CD4-positive, alpha-beta T cell treated with Interleukin-10 for 1 hour (primary cell): ENCODE measurements at places on chromosomes 6 and 20.

- DNase-seq = no peak
Observed at GRCh38 chr6:15513131-15513771, 149.6 kb downstream of the DTNBP1 start.

DNA sequence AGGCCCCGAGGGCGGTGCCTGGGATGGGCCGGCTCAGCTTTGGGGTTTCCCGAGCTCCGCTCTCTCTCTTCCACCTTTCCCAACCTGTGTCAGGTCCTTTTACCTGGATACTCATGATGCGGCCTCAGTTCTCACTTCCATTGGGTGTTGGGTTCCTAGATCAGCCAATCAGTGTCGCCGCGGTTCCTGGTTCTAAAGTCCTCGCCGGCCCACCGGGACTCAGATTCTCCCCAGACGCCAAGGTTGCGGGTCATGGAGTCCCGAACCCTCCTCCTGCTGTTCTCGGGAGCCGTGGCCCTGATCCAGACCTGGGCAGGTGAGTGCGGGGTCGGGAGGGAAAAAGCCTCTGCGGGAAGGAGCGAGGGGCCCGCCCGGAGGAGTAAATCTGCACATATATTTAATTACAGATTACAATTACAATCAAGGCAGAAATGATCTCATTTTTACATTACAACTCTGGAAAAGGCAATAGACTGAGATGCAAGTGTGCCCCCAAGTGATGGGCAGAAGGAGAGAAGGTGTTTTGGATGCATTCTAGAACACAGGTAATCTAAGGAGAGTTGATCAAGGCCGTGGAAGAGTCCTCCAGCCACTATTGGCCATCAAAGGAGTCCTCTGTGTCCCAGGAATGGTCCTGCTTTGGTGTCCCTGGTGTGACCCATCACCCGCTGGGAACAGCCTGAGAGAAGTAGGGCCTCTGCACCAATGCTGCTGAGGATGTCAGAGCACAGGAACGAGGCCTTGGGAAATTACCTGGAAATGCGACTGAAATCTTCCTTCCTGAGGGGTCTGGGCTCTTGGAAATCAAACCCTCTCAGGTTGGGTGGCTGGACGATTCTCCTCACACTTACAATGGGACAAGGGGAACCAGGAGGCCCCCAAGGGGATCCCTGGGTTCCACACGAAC lies 34.7 kb upstream of the MICB start:
- DNase-seq = peak; percentile 98

- DNase-seq = peak; percentile 38
Observed at GRCh38 chr6:42960243-42961019, at the start of gene GNMT. TSS of gene GNMT (plus strand) at chr6:42960754. CDS start at chr6:42960768, 14 bp downstream.

DNA sequence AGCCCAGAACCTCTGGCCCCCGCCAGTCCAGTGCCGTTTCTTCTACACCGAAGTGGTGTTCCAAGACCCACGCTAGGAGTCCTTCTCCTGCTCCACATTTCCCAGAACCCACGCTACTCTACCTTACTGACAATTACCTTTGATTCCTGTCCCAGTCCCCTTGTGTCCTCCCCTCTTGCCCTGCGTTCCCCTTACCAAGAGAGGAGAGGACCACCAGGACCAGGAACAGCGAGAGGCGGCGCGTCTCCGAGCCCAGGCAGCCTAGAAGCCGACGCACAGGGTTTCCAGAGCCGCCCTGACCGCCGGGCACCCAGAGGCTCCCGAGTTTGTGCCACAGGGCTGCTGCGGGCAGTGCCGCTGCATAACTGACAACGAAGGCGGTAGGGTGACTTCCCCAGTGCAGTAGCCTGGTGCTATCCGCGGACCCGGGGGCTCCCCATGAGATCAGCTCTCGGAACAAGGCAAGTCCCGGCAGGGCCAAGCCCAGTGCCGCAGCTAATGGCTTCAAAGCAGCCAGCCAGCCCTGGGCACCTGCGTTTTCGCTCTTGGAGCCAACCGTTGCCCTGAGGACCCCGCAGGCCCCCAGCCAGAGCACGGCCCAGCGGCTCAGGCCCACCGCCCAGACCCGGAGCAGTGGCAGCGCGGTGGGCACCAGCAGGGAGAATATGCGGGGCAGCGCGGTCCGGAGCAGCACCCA lies 512 bp downstream of the TAP1 start:
- DNase-seq = peak; percentile 56

DNA sequence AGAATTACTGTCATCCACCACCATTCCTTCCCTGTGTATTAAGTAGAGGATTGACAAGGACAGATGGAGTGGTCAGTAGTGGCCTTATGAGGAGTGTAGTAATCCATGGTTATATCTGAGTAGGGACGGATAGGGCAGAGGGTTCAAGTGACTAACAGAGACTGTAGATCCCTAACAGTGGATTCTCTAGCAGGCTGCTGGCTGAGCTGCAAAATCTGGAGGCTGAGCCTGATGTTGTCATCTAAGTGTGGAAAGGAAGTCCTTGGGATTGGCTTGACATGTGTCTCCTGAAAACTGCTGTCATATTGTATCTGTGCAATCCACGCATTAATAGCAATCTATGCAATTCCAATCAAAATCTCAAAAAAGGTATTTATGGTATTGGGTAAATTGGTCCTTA lies 94.2 kb downstream of the WASF1 start:
- DNase-seq = no peak

- DNase-seq = no peak
Observed at GRCh38 chr6:155066921-155067680, 72.0 kb downstream of the TIAM2 start.

- DNase-seq = no peak
Observed at GRCh38 chr6:18527836-18528743, 140.9 kb downstream of the RNF144B start.

GRCh38 chr20:33859157-33859695 lies 48.1 kb downstream of the CHMP4B start:
- DNase-seq = peak; percentile 23

- DNase-seq = no peak
Observed at GRCh38 chr6:159745081-159745480, 16.8 kb upstream of the ACAT2 start.

GRCh38 chr6:8337147-8337546 lies 98.2 kb downstream of the SLC35B3 start:
- no peak for DNase-seq

DNA sequence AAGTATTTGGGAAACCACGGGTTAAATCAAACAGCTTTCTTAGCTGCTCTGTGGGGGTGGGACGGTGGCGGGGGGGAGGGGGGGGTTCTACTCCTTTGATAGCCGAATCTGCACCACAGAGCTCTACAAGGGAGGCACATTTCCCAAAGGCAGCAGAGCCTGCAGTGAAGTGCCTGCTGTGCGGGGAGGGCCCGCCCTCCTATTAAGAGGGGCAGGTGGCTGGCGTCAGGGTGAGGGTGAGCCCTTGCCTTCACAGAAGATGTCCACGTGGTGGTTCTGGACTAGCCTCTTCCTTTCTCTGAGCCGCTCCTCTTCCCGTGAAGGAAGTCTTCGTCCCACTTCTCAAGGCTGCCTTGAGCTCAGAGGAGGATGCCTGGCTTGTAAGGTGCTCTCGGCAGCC lies 174.9 kb upstream of the THBS2 start:
- DNase-seq = no peak

- no peak for DNase-seq
Observed at GRCh38 chr6:81766482-81767069, 14.1 kb upstream of the TENT5A start.

- DNase-seq = no peak
Observed at GRCh38 chr6:16109659-16110305, 19.1 kb upstream of the MYLIP start.

DNA sequence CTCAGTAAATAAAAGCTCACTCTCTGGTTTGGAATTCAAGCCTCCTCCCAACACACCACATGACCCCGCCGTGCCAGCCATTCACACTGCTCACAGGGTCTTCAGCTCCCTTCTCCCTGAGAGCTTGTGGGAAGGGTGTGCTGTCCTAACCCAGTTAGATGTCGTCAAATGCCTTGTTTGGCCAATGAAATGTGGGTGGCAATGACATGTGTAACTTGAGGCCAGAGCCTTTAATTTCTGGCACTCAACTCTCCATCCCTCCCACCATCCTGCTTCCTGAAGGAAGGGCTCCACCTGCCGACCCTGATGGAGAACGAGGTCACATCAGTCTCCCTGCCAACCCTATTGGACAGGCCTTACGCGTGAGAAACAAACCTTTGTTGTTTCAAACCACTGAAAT lies 224.5 kb upstream of the AGPAT4 start:
- DNase-seq = no peak

GRCh38 chr20:8330319-8330784 lies 198.3 kb downstream of the PLCB1 start:
- DNase-seq = no peak

GRCh38 chr6:95143408-95144180 lies 433.7 kb upstream of the MANEA start:
- DNase-seq = no peak

DNA sequence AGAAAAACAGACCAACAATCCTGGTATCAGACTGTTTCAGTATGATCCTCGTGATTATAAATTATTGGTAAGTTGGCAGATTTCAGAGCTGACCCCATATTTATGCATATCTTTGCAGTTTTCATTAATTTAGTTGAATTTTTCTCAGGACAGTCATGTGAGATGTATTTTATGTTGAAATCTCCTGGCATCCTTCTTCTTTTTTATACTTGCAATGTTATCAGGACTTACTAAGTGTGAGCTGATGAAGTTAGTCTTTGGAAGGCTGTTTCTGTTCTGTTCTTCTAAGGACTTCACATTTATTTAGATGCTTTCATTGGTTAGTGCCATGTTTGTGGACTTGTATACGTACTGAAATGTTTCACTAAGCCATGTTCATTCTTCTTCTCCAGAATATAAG lies 17.2 kb downstream of the SMPDL3A start:
- no peak for DNase-seq

GRCh38 chr6:30769853-30770524 lies 25.6 kb upstream of the IER3 start:
- DNase-seq = no peak

GRCh38 chr20:48669946-48670605 lies 157.7 kb downstream of the PREX1 start:
- no peak for DNase-seq

DNA sequence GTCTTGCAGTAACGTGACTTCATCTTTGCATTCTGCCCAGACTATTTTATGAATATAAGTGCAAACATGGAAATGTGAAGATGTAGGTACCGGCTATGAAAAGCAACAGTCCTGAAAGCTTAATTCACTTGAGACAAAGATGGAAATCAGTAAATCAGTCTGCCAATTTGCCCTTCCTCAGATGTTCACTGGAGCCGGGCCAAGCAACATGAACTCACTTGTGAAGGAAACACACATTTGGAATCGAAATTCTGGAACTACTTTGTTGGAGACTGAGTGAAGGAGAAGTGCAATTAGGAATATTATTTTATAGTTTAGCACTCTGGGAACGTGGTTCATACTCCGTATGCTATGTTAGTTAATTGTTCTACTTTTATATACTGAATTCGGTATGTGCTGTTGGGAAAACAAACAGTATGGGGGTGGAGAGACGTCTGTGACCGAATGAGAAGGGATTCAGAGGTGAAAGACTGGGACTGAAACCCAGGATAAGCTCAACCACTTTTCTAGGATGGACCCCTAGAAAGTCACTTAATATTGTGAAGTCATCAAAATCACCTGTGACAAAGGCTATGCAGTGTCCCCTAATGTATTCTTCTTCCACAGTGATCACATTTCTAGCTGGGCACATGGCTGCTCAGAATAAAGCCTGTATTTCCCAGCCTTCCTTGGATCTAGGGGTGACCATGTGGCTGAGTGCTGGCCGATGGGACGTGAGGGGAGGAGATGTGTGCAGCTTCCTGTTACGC lies 95.5 kb downstream of the PREX1 start:
- DNase-seq = no peak

GRCh38 chr6:111591901-111592461 lies 13.7 kb downstream of the TRAF3IP2 start:
- DNase-seq = no peak

DNA sequence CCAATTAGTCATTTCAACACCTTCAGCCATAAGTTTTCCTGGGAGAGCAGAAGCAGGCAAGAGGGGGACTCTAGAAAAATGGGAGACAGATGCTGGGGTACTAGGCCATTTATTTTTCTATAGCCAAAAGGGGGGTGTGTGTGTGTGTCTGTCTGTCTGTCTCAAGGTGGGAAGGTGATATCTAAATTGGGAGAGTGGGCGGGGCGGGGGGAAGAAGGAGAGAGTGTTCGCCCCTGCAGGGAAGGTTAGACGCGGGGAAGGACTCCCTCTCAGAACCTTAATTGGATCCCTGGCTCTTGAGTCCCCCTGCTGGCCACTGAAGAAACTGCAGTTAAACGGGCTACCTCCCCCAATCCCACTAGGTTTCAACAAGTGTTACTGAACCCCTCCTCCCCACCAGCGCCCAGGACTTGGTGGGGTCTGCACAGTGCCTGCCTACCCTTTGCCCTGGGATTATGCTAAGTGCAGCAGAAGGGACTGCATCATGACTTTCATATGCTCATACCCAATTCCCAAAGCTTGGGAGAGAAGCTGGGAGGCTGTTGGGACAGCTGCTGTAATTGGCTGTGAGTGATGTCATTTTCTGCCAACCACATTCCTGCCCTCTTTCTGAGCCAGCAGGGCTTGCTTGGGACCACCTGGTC lies 45.8 kb downstream of the FOXP4 start:
- peak; percentile 79 for DNase-seq

- DNase-seq = no peak
Observed at GRCh38 chr20:34479627-34480026, 36.6 kb upstream of the DYNLRB1 start.

- DNase-seq = no peak
Observed at GRCh38 chr6:112225691-112226090, 28.7 kb downstream of the LAMA4 start.

DNA sequence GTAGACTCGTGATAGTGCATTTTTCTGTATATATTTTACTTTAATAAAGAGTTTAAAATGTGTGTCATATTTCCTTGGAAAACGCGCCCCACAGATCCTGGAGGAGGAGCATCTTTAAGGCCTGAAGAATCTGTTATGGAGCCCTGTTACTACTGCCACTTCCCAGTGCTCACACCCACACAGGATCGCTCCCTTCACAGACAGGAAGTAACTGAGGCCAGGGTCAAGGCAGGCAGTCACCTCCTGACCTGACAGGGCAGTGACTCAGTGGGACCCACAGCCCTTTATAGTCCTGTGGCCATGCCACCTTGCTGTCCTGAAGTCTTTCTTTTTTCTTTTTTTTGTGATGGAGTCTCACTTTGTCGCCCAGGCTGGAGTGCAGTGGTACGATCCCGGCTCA lies 9.0 kb downstream of the RRBP1 start:
- DNase-seq = no peak

- DNase-seq = no peak
Observed at GRCh38 chr6:128648022-128648598, 127.7 kb upstream of the PTPRK start.

GRCh38 chr6:55562318-55562717 lies 16.7 kb downstream of the HMGCLL1 start:
- DNase-seq = no peak

GRCh38 chr6:103000688-103001087 lies 1607.2 kb downstream of the GRIK2 start:
- no peak for DNase-seq
